GM23338 (cell line): ENCODE measurements at places on chromosomes 4 and X. TPM values are rescaled to one million over a fixed set of nuclear protein-coding genes. Genes with fewer than 3 reads are reported as not detected.
A peak's percentile ranks its signal among the peaks of the same experiment; 100 is the strongest.

DNA sequence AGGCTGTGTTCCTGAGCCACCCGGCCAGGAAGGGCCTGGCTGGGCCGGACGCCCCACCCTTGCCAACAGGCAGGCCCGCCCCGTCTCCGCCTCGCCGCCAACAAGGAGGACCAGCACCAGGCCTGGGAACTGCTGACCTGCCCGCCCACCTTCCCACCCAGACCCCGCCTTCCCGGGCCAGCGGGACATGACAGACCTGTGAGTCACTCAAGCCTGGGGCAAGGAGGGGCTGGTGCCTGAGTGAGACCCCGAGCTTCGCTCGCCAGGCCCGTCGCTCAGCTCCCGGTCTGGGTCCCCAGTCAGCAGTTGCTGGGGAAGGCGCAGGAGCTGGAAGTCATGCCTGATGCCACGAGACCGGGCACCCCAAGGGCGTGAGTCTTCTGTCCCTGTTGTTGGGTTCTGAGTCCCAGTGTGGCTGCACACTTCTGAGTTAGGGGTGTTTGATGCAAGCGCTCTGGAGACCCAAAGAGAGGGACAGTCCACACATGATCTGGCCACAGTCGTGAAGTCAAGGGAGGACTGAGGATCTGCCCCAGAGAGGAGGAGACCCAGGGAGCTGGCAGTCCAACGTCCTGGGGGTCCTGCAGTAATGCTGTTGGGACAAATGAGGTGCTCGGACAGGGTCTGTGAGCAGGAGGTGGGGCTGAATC lies at the start of gene DNASE1L1:
TSS of gene DNASE1L1 (minus strand) at position 33 of the 650 bp plus-strand sequence. CDS start 3,686 bp downstream, outside the sequence.
- DNase-seq, result peak; percentile 86

DNA sequence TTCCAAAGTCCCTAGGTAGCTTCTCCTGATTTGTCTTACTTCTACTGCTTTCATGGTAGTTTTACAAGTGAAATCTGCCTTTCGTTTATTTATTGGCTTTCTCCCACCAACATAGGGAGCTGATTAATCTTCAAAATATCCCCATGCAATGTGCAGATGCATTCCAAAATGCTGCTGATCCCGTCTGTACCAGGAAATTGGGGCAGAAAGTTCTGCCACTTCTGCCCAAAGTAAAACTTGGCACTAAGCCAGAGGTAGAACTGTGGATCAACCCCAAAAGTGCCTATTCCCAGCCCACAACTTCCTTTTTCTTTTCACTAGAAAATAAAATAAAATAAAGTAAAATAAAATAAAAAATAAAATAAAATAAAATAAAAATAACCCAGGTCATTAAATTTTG lies 47.3 kb upstream of the PPARGC1A start:
- DNase-seq, result no peak

- DNase-seq, result peak; percentile 8
Measured at GRCh38 chr4:57989430-57989829, 879.2 kb upstream of the IGFBP7 start.

PDGFRA gene
- 7.0 and 10.8 TPM in 2 replicates for total RNA-seq

LGI2 gene
- 6.2 and 8.0 TPM in 2 replicates for total RNA-seq

GYPA gene
- not detected in 2 replicates for total RNA-seq
